NCI-H460 (cell line): ENCODE measurements at places on chromosomes 3 and 15.

DNA sequence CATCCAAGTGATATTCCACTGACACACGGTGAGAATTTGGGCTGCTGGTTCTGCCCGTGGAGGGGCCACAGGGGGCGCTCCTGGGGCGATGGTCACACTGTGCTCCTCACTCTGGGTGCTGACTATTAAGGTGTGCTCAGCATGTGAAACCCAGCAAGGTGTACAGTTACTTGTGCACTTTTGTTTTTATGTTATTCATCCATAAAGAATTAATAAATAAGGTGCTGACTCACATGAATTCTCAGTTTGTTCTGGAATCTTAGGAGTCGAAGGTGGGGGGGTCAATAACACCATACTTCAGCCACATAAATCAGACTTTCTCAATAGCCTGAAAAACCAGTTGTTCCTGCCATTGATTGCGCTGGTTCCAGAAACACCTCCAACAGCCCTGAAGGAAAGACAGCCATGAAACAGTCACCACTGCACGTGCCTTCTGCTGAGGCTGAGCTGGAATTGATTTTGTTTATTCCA is 53.5 kb upstream of the SPATA12 start:
- DNase-seq = no peak

DNA sequence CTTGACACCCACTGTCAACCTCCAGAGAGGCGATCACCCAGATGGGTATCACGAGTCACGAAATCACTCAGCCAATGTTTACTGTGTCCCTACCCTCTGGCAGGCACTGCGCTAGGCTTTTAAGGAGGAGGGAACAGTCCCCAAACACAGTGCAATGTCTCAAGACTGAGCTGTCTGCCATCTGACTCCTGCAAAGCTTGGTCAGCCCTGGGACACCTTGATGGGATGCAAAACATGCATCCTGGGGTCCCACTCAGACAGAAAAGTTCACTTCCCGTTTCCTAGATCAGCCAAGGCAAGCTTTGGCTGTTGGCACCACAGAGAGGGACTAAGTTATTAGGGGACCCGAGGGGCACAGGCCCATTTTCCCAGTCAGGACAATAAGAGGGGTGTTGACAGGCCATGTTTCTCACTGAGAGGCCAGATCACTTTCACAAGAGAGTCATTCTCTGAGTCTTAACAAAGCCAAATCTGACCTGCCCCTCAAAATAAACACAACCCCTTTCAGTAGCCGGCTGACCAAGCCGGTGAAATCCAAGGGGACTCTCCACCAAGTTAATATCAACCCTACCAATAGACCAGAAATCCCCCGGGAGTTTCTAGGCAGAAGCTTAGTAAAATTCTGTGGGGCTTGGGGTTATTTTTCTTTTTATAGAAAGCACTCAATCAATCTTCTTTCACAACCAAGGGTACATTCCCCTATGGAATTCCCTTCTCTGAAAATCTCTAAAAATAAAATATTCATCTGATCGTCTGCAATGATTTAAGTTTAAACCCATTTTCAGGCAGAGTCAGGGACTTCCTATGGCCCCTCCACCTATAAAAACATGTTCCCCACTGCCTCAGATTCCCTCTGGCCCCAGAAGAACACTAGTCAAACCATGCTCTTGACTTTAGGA is 3.5 kb downstream of the RFTN1 start:
- no peak for DNase-seq

DNA sequence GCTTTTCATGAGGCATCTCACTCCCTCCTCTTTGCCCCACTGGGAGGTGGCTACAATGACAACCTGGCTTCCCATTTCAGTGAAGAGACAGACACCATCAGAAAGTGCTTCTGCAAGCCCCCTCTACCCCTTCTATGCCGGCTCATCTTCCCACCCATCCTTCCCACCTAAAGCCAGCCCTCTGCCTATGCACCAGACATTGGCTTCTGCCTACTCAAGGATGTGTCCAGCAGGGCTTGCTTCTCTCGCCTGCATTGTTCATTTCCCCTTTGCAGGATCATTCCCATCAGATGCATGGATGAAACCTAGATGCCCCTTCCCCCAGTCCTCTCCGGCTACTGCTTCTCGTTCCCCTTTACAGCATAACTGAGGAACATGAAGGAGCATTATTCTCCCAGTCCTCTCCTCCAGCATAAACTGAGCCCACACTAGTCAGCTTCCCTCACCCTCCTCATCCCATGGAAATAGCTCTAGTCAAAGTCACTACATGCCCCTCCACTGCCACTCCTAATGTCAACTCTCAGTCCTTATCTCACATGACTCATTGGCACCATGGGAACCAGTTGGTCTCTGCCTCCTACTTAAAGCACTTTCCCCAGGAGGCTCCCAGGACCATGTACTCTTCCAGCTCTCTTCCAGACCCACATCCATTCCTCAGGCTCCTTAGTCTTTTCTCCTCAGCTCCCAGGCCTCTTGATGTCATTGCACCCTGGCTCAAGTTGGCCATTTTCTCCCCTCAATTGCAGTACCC is 47.9 kb downstream of the TM2D3 start:
- DNase-seq = no peak

- DNase-seq = no peak
These were observed 29.2 kb downstream of the PLXNA1 start for GRCh38 chr3:127012091-127012490.

DNA sequence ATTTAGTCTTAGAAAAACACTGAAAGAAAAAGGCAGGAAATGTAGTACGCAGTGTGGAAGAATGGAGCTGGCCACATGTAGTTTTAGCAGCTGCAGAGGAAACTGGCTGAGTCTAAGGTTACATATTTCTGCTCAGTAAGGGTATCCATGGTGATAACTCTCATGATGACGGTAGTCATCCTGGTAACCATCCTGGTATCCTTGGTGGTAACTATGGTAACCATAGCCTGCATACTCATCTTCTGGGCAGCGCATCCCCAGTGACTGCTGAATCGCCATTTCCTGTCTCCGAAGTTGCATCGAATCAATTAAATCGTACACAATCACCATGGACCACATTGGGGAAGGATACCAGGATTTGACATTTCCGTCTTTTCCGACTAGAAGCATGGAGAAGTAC is 35.7 kb downstream of the CCDC80 start:
- no peak for DNase-seq

DNA sequence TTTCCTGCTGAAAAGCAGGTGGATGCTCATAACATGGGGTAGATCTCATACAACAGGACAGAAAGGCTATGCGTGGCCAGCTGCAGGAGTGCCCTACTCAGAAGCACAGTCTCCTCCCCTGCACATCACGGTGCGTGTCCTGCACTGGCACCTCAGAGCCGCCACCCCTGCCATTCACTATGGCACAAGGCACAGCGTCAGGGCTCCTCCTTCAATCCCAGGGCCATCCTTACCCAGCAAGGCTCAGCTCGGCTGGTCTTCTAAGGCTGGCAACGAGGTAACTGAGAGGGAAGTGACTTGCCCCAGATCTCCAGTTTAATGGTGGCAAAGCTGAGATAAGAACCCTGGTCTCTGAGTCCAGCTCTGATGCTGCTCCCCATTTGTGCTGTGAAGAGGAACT is 97.1 kb downstream of the CPN2 start:
- no peak for DNase-seq

- DNase-seq = peak; percentile 54
These were observed 115.0 kb downstream of the ALDH1A2 start for GRCh38 chr15:57950381-57950946.

DNA sequence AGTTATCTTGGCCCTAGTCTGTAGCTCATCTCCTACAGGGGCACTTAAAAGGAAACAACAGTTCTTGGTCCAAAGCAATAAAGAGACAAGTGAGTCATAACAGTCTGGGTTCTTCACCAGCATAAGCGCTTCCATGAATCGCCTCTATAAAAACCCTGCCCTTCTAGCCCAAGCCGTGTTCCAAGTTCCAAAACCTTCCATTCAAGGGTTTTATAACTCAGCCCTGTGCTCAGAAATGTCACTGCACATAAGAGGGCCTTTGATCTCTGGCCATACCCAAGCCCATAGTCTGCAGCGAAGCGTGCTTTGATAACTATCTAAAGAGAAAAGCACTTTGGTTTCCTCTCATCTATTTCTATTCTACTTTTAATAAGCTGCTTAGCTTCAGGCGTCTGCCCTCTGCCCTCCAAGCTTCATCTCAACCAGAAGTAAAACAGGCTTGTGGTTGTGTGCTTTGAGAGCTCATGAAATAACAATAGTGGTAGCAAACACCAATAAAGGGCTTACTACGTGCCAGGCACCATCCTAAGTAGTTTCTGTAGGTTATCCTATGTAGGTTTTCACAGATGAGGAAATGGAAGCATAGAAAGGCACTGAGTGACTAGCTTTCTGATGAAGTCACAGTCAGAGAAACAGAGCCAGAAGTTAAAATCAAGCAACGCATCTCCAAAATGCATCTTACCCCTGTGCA is 64.0 kb upstream of the AKAP13 start:
- DNase-seq = no peak

DNA sequence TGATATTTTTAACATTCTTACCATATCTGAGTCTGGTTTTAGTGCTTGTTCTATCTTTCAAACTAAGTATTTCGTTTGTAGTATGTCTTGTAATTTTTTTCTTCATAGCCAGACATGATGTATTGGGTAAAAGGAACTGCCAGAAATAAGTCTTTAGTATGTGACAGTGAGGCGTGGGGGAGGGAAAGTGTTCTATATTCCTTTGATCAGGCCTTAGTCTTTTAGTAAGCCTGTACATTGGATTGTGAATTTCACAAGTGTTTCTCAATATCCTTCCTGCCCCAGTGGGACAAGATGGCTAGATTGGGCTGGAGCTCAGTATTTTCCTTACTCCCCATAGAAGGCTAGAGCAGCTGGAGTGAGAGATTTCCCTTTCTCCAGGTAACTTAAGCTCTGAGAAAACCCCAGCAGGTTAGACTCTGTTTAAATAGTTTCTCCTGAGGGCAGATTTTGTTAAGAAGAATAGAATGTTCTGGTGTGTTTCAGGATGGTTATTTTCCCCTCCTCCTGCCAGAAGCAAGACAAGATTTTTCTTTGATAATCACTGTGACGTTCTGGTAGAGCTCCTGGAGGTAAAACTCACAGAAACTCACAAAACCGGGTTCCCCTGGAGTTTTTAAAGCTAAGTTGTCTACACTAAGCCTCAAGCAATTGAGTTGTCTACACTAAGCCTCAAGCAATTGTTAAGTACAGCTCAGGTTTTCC is 140.7 kb upstream of the ARPP21 start:
- no peak for DNase-seq

DNA sequence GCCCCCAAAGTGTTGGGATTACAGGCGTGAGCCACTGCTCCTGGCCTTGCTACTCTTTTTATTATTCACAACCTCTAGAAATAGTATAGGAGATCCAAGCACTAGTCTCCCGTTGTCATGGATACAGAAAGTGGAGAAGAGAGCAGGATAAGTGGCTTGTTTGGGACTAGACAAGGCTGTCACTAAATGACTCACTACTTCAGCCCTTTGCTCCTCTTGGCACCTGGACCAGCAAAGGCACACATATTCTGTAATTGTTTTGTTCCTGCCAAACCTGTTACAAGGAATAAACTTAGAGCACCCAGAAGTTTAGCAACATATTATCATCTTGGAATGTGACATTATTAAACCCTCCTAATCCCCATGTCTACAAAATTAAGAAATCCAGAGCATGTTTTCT is 427.2 kb upstream of the THBS1 start:
- DNase-seq = no peak

DNA sequence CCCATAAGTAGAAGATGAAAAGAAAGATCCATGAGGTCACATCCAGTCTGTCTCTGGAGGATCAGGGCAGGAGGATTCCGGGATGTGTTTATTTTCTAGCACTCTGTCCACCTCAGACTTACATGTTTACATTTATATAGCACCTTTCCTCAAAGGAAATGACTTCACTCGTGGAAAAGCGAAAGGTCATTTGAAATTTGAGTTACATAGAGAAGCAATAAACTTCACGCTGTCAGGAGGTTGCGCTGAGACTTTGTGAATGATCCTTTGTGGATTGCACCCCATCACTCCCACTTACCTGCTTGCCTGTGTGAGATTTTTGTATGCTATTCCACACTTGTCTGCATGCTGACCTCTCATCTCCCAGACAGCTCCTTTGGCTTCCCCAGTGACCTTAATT is 540.5 kb downstream of the AGBL1 start:
- no peak for DNase-seq
